ENCODE measurements at places on chromosomes 3 and 15.

DNA sequence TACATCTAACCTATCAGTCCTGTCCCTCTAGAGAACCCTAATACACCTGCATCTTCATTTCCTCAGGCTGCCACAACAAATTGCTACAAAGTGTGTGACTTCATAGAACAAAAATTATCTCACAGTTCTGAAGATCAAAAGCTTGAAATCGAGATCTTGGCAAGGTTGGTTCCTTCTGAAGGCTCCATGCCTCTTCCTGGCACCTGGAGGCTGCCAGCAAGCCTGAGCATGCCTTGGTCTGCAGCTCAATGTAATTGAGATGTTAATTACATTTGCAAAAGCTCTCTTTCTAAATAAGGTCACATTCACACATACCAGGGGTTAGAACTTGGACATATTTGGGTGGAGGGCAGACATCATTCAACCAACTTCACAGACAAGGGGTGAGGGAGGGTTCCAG, 86.4 kb upstream of the ABHD17C start:
- no peak for DNase-seq

DNA sequence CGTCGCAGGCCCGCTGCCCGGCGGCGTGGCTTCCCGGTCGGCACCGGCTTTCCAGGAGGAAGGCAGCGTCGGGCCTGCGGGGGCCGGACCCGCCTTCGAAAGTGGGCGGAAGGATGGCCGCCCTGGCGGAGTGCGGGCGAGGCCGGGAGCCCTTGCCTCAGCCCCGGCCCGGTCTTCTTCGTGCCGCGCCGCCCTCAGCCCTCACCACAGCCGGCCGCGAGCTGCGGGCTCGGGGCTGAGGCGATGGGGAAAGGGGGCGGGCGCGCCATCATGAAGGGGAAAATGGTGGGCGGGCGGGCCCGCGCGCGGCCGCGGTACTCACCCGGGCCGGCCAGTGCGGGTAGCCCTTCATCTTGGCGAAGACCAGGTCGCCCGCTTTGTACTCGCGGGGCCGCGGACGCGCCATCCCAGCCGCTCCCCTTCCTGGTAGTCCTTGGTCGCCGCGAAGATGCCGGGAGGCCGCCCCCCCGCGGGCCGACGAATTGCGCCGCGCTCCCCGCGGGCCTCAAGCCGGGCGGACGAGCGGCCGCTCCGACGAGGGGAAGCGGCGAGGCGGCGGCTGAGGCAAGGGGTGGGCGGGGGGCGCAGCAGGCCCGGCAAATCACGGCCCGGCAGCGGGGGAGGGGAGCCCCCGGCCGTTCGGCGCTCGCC, 489 bp downstream of the HDGFL3 start:
- DNase-seq = no peak

- DNase-seq = no peak
Observed at GRCh38 chr15:72724028-72724427, 38.0 kb downstream of the BBS4 start.

DNA sequence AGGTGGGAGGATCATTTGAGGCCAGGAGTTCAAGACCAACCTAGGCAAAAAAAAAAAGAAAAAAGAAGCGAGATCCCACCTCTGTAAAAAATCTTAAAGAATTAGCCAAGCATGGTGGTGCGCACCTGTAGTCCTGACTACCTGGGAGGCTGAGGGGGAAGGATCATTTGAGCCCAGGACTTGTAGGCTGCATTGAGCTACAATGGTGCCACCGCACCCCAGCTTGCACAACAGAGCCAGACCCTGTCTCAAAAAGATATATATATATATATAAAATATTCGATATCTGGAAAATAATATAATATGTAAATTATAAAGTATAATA, 1.1 kb upstream of the IMP3 start:
- no peak for DNase-seq

GRCh38 chr3:15206662-15207576, 873 bp downstream of the CAPN7 start:
- DNase-seq = no peak

DNA sequence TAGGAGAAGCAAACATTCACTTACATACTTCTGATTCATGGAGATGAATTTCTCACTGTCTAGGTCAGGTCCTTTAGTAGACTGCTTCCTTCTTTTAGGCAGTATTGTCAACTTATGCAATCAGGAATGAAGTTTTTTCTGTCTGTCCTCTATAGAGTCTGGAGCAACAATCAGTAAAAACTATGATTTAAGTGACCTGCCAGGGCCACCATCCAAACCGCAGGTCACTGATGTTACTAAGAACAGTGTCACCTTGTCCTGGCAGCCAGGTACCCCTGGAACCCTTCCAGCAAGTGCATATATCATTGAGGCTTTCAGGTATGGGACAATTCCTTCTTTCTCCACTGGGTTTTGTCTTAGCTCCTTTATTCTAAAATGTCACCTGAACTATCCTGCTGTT, 523.1 kb downstream of the ROBO2 start:
- DNase-seq = no peak

DNA sequence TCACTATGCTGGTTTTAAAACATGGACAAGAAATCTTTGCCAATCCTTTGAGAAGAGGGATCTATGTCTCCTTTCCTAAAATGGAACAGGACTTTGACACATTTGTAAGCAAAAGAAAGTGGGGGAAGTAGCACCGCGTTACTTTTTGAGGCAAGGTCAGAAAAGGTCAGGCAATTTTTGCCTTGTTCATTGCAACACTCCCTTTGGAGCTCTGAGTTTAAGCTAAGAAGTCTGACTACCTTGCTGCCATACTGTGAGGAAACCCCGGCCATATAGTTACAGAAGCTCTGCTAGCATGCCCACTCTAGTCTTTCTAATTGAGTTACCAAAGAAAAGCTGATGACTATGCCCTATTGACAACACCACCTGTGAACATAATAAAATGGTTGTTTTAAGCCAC, 1.4 kb downstream of the FAM227B start:
- no peak for DNase-seq

DNA sequence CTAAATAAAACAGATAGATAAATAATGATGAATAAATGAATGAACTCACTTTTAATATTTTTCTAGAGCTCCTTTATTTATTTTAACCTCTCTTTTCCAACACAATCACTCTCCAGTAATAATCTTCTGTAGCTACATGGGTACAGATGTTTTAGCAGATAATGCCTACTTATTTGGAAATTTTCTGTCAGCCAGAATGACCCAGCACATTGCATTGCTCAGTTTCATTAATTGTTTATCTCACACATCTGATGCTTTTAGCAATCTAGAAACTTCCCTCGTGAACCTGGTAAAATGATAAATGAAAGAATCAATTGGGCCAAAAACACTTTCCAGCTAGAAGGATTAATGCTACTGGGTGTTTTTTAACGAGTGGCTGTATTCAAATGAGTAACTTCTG, 14.9 kb upstream of the MYH15 start:
- DNase-seq = no peak

GRCh38 chr3:179871782-179872181, 165.0 kb downstream of the PEX5L start:
- no peak for DNase-seq

- DNase-seq = no peak
Observed at GRCh38 chr15:65410036-65410435, 12.7 kb downstream of the IGDCC4 start.

DNA sequence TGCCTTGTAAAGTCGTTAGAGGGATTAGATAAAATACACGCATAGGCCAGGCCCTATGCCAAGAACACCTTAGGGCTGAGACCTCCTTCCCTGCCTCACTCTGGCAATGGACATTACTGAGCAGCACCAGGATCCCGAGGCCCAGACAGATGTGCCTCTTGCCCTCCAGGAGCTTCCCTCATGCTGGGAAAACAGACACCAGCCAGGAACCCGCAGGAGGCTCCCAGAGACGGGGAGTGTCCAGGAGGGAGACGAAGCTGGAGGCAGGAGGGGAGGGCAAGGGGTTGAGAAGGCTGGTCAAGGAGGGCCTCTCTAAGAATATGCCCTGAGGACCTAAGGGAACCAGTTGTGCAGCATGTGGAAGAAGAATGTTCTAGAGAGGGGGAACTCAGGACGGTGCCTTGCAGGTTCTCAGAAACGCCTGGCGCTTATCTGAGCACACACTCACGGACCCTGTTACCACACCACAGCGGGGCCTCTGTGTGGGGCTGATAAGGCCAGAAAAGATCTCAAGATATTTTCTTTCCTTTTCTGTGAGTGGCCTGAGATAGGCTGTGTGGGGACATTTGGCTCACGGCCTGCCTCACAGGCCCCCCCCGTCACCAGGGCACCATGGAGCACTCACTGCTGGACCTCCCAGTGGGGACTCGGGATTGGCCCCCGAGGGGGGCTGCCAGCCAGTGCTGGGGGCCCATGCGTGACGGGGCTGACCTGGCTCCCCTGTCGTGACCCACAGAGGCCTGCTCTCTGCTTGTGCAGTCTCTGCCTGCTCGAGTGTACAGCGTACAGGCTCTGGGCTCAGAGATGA, 22.0 kb upstream of the CYP11A1 start:
- DNase-seq = no peak

GRCh38 chr3:66603151-66603611, 102.4 kb upstream of the LRIG1 start:
- no peak for DNase-seq

DNA sequence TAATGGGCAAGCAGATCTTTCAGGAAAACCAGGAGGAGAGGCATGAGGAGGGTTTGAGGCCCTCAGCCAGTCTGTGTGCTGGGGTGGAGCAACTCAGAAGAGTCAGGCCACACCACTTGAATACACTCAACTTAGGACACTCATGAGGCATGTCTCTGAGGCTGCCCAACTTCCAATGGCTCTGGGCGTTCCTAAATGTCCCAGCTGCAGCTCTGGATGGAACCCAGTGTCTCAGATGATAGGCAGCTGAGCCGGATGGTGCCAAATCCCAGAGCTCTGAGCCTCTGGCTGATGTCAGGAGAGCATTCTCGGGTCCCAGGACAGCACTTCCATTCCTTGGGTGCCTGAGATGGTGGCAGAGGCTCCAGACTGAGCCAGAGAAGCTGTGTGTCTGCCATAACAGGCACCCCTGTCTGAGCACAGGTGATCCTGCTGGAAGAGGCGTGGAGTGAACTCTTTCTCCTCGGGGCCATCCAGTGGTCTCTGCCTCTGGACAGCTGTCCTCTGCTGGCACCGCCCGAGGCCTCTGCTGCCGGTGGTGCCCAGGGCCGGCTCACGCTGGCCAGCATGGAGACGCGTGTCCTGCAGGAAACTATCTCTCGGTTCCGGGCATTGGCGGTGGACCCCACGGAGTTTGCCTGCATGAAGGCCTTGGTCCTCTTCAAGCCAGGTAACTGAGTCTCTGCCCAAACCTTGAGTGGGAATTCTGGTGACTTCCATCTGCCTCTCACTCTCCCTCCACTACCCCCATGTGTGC, 2.8 kb downstream of the NR2E3 start:
- DNase-seq = no peak

DNA sequence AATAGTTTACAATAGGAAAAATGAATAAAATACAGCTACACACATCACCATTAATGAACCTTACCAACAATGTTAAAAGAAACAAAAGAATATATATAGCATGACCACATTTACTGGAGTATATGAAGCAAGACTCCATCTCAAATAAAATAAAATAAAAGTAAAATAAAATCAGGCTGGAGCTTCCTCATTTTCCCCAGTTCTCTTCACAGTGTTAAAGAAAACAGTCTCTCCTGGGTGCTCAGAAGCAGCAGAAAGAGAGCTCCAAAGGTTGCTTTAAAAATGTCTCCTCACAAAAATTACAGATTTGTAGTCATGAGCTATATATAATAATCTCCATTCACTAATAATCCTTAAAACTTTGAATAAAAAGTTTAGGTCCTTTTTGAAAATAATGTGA, 48.8 kb downstream of the PIK3CB start:
- DNase-seq = no peak

GRCh38 chr3:21393683-21394311, 357.2 kb downstream of the ZNF385D start:
- DNase-seq = no peak

GRCh38 chr15:77632534-77633133, at the start of gene LINGO1:
Gene LINGO1 (minus strand): TSS chr15:77632912. CDS start chr15:77632315, 597 bp downstream.
- DNase-seq = no peak

GRCh38 chr3:50447290-50447840, 56.1 kb downstream of the CACNA2D2 start:
- DNase-seq = no peak

- DNase-seq = no peak
Observed at GRCh38 chr15:33377204-33377603, 66.4 kb downstream of the RYR3 start.

DNA sequence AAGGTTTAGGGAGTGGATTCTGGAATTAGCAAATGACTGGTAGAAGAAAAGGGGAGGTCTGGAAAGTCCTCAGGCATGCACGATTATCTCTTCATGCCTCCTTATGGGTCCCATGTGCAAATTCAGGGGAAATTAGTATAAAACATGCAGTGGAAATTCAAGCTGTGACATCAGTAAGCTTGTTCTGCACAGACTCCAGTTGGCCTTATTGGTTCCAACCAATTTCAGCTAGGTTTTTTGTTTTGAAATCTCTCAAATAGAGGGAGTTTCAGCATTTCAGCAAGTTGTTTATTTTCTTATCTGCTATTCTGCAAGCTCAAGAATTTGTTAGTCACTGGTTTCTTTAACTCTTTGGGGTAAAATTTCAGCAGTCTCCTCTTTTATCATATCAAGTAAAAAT, 774 bp upstream of the TMCO5A start:
- no peak for DNase-seq

DNA sequence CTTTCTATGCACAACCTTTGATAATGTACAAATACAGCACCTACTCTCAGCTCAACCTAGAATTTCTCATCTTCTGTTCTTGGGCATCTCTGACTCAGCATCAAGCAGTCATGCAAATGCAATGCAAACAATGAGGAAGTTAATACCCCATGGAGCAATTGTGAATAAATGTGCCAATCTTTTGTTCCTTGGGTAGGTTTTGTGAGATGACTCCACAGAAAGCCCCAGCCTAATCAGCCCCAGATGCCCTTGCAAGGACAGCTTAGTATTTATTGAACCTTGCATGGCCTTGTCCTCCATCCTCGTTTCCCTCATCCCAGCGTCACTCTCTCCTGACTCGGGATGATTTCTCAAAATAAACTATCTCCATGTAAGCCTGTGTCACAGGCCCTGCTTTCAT, 494.7 kb upstream of the NECTIN3 start:
- DNase-seq = no peak

DNA sequence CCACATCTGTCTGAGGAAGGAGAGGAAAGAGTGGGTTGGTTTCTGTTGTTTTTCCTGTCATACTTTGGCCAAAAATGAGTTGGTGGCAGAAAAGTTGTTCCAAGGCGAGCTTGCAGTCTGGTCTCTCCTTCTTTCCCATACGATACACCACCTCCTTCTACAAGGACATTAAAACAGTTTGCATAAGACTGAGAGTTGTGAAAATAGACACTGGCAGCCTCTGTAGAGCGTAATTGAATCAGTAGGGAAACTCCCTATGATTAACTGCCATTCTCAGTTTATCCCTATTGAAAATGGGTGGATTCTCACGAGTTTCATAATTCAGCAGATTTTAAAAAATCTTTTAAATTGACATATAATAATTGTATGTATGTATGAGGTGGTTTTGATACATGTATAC, 3.7 kb upstream of the LSG1 start:
- no peak for DNase-seq

DNA sequence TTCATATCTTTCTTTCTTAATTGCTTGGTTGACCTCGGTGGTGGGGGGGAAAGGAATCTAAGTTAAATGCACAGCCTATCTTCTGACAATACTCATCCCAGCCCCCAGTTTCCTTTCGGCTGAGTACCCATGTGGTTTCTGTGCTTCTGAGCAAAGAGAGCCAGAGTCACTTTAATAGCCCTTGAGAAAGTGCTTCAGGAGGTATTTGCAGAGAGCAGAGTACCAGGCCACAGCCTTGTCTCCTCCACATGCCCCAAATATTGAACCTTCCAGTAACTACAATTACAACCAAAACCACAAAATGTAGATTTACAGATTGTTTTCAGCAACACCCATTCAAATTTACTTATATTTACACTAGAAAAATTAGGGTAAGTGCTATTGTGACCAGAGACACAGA, 647.4 kb downstream of the NR2F2 start:
- no peak for DNase-seq

GRCh38 chr3:183637106-183637486, 1.7 kb downstream of the KLHL24 start:
- no peak for DNase-seq
